Stimulated activated CD4-positive, alpha-beta T cell treated with anti-CD3 and anti-CD28 coated beads, Interleukin-2, amount 100 ng/mL, for 48 hours (primary cell): ENCODE measurements at places on chromosomes 16 and 17.

DNA sequence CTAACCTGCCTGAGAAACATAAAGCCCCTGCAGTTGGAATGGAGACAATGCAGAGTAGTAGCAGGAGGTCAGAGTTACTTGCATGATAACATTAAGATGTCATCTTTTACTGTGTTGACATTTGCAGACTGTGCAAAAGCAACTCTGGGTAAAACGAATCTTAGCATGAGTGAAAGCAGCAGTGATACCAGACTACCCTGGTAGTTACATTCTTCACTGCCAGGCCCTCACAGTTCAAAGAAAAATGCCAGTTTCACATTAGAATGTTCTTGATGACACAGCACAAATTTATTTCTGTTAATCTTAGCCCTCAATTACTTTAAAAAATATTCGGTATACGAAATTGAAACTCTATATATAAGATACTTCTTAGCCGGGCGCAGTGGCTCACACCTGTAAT lies 12.2 kb downstream of the MPHOSPH6 start:
- no peak for DNase-seq

DNA sequence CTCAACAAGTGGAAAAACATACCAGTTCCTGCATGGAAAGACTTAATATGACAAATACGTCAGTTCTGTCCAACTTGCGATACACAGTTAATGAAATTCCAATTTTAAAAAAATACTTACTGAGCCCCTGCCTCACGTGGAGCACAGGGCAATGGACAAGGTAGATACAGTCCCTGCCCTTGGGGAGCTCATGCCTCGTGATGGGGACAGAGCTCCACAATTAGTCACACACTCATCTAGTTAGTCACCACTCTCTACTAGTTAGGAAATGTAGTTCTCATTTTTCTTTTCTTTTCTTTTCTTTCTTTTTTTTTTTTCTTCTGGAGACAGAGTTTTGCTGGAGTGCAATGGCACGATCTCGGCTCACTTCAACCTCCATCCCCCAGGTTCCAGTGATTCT lies 74.7 kb upstream of the CDH5 start:
- DNase-seq, result no peak

GRCh38 chr17:71360301-71360700 lies 760.5 kb upstream of the SOX9 start:
- DNase-seq, result no peak

DNA sequence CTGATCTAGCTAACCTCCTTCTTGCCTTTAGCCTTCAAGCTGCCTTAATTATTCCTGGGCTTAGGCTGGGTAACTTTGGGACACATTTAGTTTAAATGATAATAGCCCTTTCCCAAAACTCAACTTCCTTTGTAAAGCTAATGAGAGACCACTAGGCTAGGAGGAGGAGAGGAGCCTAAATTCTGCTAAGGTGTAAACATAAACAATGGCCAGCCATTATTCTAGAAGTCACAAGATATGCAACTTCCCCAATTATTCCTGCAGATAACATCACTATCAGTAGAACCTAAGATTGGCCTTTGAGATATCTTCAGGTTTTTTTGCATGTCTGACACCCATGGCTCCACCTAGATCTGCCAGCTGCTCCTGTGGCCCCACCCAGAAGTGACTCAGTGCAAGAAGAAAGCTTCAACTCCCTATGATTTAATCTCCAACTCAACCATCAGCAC lies 131.2 kb upstream of the FAM20A start:
- no peak for DNase-seq

DNA sequence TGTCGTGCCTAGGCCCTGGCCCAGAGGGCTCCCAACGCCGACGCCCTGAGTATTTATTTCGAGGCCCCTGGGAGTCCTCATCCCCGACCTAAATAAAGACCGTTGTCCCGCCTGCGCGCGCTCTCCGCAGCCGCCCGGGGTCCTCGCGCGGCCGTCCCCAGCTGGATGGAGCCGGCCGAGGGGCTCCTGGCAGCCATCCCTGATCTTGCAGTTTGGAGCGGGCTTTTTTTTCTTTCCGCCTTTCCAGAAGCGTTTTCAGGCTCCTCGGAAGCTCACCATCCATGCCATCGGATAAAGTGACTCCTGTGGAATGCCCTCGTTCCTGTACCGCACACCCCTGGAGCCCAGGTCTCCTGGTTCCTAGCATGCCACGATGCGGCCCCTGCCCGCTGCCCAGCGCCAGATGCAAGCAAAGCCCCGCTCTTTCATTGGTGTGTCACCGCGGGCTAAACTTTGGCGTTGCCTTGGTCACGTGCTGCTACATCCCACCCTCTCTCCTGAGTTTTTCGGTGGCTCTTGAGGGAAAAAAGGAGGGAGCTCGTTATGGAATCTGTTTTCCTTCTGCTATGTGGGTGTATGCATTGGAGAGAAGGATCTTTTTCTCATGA lies 716 bp downstream of the TMEM94 start:
- DNase-seq, result peak; percentile 5

DNA sequence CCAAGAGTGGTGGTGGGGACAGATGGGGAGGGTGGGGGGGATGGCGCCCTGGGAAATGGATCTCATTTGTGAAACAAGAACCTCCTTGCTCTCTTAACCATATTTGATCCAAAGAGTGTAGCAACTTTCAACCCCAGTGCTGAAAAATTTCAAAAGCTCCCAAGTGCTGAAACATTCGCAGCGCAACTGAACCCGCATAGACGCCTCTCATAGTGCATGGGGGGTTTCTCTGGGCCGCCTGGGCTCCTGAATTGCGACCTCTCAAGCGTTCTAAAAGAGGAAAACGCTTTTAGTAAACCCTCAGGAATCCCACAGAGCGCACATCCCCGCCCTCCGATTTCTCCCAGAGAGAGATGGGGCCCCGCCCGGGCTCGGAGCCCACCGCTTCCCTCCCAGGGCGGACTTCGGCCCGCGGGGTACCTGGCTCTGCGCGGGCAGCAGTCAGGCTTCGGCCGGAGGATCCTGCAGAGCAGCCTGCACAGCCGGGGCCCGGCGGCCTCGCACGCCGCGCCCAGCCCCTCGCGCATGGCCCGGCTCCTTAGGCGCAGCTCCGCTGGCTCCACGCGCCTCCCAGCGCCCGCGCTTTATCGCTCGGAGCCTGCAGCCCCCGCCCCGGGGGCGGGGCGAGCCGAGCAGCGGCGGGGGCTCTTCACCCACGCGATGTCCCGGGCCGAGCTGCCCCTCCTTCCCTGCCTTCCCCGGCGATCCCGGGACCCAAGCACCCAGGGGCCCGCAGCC lies 7.0 kb downstream of the NOS2 start:
- DNase-seq, result no peak

DNA sequence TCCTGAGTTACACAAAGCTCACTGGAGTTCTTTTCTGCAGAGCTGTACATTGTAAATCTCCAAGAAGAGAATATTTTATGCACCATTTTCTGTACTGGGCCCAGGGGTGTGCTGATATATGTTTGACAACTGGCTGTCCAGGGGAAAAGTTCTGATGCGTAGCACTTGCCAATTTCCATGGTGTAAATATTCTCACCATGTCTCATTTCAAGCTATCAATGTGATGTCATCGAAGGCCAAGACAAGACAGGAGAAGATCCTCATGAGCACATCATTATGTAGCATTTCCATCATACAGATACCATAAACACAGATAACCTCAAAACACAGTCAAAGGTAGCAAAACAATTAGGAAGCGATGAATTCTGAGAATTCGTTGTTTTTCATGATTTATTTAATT lies 18.9 kb downstream of the CDH5 start:
- DNase-seq, result no peak

GRCh38 chr16:87949071-87949744 lies 2.0 kb upstream of the BANP start:
- no peak for DNase-seq

GRCh38 chr16:68074850-68075555 lies 10.2 kb upstream of the NFATC3 start:
- no peak for DNase-seq

GRCh38 chr16:80666378-80667250 lies 125.8 kb downstream of the DYNLRB2 start:
- no peak for DNase-seq

- DNase-seq, result no peak
These were observed 38.3 kb downstream of the CCDC182 start for GRCh38 chr17:57706761-57707160.

GRCh38 chr17:55448681-55449080 lies 27.0 kb upstream of the MMD start:
- DNase-seq, result no peak

DNA sequence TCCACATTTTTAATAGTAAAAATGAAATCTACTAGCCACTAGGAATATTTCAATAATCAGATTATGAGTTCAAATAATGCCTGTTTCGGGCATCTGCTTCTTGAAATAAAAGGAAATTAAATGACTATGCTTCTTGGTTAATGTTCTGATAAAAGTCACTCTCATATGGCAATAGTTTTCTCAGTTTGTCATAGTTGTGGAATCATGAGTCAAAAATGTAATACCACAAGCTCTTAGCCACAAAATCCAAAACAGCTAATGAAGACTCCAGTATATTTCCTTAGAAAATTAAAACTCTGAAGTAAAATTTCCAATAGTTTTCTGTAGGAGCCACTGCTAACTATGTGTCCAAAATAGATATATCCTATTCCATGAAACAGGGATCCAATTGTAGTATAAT lies 676.3 kb upstream of the CDH8 start:
- no peak for DNase-seq

DNA sequence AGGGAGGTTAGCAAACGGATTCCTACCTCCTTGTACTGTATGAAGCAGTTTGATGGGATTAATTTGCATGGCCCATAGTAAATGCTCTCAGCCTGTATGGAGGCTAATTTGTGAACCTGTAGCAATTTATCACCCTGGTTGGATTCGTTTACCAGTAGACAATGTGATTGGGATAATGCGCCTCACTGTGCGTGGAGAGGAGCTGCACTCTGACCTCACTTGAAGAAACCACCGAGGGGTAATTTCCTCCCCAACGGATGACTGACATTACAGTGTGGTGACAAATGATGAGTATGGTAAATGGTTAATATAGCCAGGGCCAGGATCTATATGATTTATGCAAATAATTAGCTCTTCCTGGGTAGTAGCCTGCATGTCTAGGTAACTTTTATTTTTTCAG lies 479.1 kb upstream of the RBFOX1 start:
- DNase-seq, result no peak

DNA sequence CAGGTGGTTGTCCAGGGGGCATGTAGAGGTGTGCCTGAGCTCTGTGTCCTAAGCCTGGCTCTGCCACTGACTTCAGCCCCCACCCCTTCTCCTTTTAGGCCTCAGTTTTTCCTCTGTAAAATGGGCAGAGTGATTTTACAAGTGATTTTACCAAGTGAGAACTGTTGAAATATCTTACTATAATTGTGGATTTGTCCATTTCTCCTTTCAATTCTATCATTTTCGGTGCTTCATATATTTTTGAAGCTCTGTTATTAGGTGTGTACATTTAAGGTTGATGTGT lies 21.7 kb upstream of the HOXB9 start:
- no peak for DNase-seq

GRCh38 chr16:19380328-19380727 lies 37.4 kb upstream of the TMC5 start:
- DNase-seq, result no peak

DNA sequence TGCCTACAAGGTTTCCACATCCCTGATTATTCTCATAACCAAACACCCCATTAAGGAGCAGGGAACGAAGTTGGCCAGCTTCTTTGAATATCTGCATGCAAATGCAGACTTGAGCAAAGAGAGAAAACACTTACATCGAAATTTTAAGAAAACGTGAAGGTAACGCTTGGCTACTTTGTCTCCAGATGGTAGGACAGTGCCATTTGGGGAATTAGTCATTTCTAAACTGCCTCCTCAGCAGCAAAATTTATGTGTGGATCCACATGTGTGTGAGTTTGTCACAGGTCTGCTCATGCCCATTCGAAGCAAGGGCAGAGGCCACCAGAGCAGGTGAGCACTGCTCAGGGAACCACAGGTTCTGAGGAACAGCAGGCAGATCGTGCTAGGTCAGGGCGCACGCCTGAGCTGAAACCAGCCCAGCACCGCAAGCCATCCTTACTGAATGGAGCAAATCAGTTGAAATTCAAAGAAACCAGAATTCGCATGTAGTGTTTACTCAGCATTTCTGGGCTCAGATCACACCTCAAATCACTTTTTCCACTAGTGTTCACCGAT lies 80.1 kb downstream of the SOCS1 start:
- peak; percentile 47 for DNase-seq

DNA sequence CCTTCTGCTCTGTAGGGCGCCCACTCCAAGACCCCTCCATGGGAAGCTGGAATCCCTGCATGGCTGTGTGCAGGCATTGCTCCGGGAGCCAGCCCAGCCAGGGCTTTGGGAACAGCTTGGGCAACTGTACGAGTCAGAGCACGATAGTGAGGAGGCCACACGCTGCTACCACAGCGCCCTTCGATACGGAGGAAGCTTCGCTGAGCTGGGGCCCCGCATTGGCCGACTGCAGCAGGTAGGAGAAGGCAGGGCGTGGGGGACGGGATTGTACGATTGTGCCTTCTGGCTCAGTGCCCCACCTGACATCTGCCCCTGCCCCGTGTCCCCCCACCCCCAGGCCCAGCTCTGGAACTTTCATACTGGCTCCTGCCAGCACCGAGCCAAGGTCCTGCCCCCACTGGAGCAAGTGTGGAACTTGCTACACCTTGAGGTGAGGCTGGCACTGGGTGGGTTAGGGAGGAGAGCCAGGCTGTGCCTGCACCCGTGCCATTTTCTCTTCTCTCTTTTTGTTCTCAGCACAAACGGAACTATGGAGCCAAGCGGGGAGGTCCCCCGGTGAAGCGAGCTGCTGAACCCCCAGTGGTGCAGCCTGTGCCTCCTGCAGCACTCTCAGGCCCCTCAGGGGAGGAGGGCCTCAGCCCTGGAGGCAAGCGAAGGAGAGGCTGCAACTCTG lies 8.7 kb upstream of the TMEM88 start:
- DNase-seq, result no peak

DNA sequence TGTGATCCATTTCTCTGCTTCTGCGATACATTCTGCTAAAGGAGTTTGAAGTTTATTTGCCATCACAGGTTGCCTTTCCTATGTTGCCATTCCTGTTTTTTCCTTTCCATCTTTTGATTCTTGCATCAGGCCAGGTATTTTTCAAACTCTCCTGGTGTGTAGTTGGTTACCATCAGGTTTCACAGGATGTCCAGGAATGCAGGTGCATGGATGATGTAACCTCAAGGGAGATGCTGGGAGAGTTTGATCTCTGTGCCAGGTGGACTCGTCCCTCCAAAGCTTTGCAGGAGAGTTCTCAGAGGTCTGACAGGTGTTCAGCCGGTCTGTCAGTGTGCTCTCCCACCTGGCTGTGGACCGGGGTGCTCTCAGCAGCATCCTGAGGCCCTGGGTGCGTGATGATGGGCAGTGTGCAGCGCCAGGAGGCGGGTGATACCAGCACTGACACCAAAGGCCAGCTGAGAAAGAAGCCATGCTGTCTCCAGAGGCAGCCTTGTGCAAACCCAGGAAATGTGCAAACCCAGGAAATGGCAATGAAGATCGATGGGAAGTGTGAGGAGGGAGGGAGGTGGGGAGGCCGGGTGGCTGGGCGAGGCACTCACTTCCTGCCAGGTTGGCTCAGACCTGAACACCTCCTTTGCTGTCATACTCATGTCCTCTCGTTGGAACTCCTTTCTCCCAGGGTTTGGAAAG lies 1.7 kb downstream of the ATP2C2 start:
- no peak for DNase-seq

- no peak for DNase-seq
These were observed 270.6 kb upstream of the PMFBP1 start for GRCh38 chr16:72442385-72443158.
